Cardiac muscle cell (in vitro differentiated cells and primary cell): ENCODE measurements at places on chromosomes 11 and 22. TPM values are rescaled to one million over a fixed set of nuclear protein-coding genes. Genes with fewer than 3 reads are reported as not detected.

CLP1 gene
- 16.7 and 17.9 TPM in 2 replicates for polyA plus RNA-seq

TMA7B gene
- polyA plus RNA-seq = not detected in 2 replicates

DNA sequence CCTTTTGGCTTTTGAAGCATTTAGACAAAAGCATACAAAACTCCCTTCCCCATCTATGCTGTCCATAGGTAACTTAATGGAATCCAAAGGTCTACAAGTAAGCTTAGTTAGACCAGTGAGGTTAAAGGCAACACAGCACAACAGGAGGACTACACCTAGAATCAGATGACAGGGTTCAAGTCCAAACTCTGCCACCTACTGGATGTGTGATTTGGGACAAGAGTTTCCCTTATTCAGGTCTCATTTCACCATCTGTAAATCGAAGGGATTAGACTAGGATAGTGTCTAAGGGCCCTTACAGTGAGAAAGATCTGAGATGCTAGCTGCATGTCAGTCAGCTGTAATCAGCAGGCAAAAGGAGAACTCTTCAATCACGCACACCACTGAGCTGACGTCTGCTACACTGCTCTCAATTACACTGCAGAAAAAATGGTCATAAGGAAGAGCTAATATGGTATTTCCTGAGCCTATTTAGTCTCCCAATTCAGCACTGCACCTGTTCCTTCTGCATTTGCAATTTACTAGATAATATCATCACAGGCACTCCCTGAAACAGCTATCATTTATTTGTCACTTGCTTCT, 82.2 kb downstream of the SERGEF start:
- no peak overlapping the region for H3K4me3 ChIP-seq
- H3K27me3 ChIP-seq = no peaks in the 10 kb centered on the region
- H3K36me3 ChIP-seq = no peaks in the 10 kb centered on the region
- H3K27ac ChIP-seq = no peak overlapping the region
- DNase-seq = no peak
- H3K4me1 ChIP-seq = peaks cover 4% of the 10 kb centered on the region

DNA sequence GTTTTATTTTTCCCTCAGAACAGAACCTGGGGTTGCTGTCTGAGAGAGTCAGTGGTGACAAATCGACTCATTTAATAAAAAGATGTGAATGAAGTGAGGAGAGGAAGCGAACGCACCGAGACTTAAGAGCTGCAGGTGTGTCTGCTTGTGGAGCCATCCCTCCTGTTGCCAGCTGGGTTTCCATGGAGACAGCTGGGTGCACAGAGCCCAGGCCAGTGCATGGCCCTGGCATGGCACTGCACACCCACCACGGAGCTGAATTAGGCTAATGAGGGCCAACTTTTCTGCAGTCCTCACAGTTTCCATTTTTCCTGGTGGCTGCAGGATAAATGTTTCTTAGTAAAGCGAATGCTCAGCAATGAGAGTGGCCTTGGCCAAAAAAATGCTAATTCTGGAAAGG, 750.2 kb downstream of the OPCML start:
- peaks cover 8% of the 10 kb centered on the region for H3K4me1 ChIP-seq
- no peaks in the 10 kb centered on the region for H3K27me3 ChIP-seq
- H3K4me3 ChIP-seq = no peak overlapping the region

- H3K4me1 ChIP-seq = no peaks in the 10 kb centered on the region
- H3K36me3 ChIP-seq = no peaks in the 10 kb centered on the region
- no peaks in the 10 kb centered on the region for H3K27me3 ChIP-seq
- DNase-seq = no peak
- H3K27ac ChIP-seq = no peak overlapping the region
Measured at GRCh38 chr22:27504360-27505253, 296.9 kb downstream of the MN1 start.

ZC3H12C gene
- polyA plus RNA-seq = 1.0 and 1.7 TPM in 2 replicates

SELENOO gene
- polyA plus RNA-seq = 29.8 and 30.2 TPM in 2 replicates

ZBTB16 gene
- 8.7 and 11.0 TPM in 2 replicates for polyA plus RNA-seq

DNA sequence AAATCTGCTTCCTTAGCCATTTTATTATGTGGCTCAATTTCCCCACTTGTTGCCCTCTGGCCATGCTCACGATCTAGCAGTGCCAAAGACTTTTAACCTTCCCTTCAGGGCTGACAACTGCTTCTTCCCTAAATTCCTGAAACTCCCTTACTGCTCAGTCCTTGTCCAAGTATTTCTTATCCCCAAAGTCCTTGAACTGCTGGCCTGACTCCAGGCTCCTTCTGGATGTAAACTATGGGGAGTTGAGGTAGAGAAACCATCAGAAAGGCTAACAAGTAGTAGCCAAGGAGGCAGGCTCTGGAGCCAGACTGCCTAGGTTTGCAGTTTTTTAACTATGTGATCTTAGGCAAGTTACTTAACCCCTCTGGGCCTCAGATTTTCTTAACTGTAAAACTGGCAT, 258.7 kb upstream of the CCDC90B start:
- no peak overlapping the region for H3K4me3 ChIP-seq
- no peak for DNase-seq
- no peaks in the 10 kb centered on the region for H3K27me3 ChIP-seq
- H3K27ac ChIP-seq = no peak overlapping the region

GRCh38 chr11:93819966-93820695, 30.3 kb downstream of the VSTM5 start:
- peaks cover 5% of the 10 kb centered on the region for H3K4me1 ChIP-seq
- no peak overlapping the region for H3K27ac ChIP-seq
- H3K36me3 ChIP-seq = no peaks in the 10 kb centered on the region
- H3K4me3 ChIP-seq = no peak overlapping the region
- DNase-seq = no peak

GLB1L3 gene
- not detected in 2 replicates for polyA plus RNA-seq

DNA sequence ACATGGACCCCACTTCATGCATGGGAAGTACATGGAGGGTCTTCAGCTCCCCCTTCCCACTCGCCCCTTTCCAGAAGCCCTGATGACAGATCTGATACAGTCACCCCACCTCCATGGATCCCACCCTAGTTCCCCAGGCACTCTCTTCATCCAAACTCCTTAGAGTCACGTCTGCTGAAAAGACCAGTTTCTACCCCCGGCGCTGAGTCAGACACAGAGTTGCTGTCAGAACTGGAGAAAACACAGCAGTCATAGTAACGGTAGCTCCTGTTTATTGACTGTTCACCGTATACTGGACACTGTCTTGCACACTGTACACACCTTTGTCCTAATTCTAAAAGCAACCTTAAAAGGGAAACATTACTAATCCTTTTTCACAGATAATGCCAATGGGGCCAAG, 29.1 kb downstream of the DRD2 start:
- no peaks in the 10 kb centered on the region for H3K27me3 ChIP-seq
- no peaks in the 10 kb centered on the region for H3K36me3 ChIP-seq
- DNase-seq = peak; percentile 70
- no peak overlapping the region for H3K27ac ChIP-seq
- peaks cover 5% of the 10 kb centered on the region for H3K4me1 ChIP-seq

MPPED2 gene
- 54.4 and 71.5 TPM in 2 replicates for polyA plus RNA-seq

TEAD1 gene
- 45.9 and 52.0 TPM in 2 replicates for polyA plus RNA-seq

DNA sequence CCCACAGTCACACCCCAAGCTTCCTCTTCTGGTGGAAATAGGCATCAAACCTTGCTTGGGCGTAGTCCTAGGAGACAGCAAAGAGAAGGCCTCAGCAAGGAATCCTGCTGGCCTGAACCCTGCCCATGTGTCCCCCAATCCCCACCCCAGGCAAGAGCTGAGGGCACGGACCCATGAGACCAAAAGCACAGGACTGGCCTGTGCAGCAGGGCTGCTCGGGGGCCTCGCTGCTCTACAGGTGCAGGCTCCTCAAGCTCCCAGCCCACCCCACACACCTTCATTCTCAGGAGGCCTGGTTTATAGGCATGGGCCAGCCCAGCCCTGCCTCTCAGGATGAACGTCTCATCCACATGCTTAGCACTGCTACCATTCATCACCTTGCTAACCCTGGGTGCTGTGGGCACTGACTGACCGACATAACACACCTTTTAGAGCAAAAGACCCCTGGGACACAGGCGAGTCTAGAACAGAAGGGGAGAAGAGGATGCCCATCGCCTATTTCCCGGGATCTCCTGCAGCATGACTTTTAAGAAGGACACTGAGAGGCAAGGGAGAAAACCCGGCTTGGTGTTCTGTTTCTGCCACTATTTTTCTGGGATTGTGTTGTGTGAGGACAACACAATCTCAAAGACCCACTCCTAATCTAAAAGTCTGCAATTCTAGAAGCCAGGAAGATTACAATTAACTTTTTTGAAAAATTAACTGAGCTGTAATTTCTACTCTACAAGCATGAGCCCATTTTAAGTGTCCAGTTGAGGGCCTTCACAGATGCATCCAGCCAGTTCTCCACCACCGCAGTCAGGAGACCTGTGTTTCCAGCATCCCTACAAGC, 15.4 kb downstream of the TCIRG1 start:
- H3K36me3 ChIP-seq = peaks cover 17% of the 10 kb centered on the region
- H3K27ac ChIP-seq = no peak overlapping the region
- DNase-seq = no peak
- no peak overlapping the region for H3K4me3 ChIP-seq
- H3K27me3 ChIP-seq = no peaks in the 10 kb centered on the region

- no peaks in the 10 kb centered on the region for H3K36me3 ChIP-seq
- H3K27ac ChIP-seq = no peak overlapping the region
- H3K4me3 ChIP-seq = no peak overlapping the region
- H3K4me1 ChIP-seq = peaks cover 11% of the 10 kb centered on the region
- no peaks in the 10 kb centered on the region for H3K27me3 ChIP-seq
- no peak for DNase-seq
Measured at GRCh38 chr11:70485326-70486025, 87.1 kb downstream of the CTTN start.

- no peaks in the 10 kb centered on the region for H3K36me3 ChIP-seq
- H3K27ac ChIP-seq = no peak overlapping the region
- peaks cover 12% of the 10 kb centered on the region for H3K4me1 ChIP-seq
- no peaks in the 10 kb centered on the region for H3K27me3 ChIP-seq
- DNase-seq = no peak
Measured at GRCh38 chr22:40056559-40056958, 61.8 kb downstream of the FAM83F start.

ARHGAP20 gene
- polyA plus RNA-seq = 0.35 and 0.49 TPM in 2 replicates

GRCh38 chr22:39994041-39994565, 651 bp upstream of the FAM83F start:
- H3K36me3 ChIP-seq = no peaks in the 10 kb centered on the region
- H3K4me3 ChIP-seq = no peak overlapping the region
- peaks cover 27% of the 10 kb centered on the region for H3K4me1 ChIP-seq
- peaks cover 56% of the 10 kb centered on the region for H3K27me3 ChIP-seq

OR8G5 gene
- not detected in 2 replicates for polyA plus RNA-seq

- H3K27ac ChIP-seq = no peak overlapping the region
- no peaks in the 10 kb centered on the region for H3K36me3 ChIP-seq
- DNase-seq = no peak
- no peaks in the 10 kb centered on the region for H3K27me3 ChIP-seq
- no peak overlapping the region for H3K4me3 ChIP-seq
Measured at GRCh38 chr11:111449696-111450479, 62.3 kb downstream of the BTG4 start.

DNA sequence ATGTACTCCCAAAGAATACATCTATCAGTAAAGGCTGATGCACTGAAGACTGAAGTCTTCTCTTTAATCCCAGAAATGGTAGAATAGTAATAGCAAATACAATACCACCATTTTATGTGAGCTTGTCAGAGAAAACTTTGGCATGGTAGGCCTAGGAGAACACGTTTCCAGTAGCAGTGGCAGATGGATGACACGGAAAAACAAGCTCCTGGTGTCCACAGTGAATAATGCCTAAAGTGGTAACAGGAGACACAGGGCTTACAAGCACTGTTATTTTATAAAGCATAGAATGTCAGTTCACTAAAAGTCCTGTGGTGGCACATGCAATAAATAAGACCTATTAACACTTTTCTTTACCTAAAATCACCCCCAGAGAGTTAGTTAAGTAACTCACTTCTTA, 277.6 kb downstream of the TTC28 start:
- no peak for DNase-seq
- no peaks in the 10 kb centered on the region for H3K36me3 ChIP-seq
- H3K27me3 ChIP-seq = no peaks in the 10 kb centered on the region
- no peak overlapping the region for H3K4me3 ChIP-seq
- H3K4me1 ChIP-seq = peaks cover 3% of the 10 kb centered on the region

GRCh38 chr11:35418282-35419183, 825 bp downstream of the SLC1A2 start:
- peaks cover 100% of the 10 kb centered on the region for H3K27me3 ChIP-seq
- peaks cover 6% of the 10 kb centered on the region for H3K4me1 ChIP-seq
- H3K36me3 ChIP-seq = no peaks in the 10 kb centered on the region
- H3K27ac ChIP-seq = no peak overlapping the region
- peak overlapping the region; percentile 50 for H3K4me3 ChIP-seq
